Activated naive CD8-positive, alpha-beta T cell treated with anti-CD3 and anti-CD28 coated beads, Interleukin-2, amount 50 U/mL, for 16 hours (primary cell): ENCODE measurements at places on chromosomes 16 and 17.

GRCh38 chr16:25951999-25952398, 260.2 kb downstream of the HS3ST4 start:
- DNase-seq: no peak

DNA sequence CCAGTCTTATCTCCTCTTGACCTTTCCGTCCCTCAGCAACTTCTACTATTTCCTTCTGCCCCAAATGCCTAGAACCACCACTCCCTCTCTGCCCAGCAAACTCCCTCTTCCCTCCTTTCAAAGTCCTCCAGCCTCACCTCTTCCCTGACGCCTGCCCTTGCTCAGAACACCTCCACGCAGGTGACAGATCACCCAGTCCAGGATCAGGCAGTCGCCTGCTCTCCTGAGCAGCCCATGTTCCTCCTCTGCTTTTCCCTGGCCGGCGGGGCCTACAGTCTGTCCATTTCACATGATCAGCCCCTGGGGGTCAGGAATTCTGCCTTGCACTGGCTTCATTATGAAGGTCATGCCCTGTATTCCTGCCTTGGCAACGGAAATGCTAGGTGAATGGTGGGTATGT, 422 bp downstream of the CD300LF start:
- DNase-seq: no peak

DNA sequence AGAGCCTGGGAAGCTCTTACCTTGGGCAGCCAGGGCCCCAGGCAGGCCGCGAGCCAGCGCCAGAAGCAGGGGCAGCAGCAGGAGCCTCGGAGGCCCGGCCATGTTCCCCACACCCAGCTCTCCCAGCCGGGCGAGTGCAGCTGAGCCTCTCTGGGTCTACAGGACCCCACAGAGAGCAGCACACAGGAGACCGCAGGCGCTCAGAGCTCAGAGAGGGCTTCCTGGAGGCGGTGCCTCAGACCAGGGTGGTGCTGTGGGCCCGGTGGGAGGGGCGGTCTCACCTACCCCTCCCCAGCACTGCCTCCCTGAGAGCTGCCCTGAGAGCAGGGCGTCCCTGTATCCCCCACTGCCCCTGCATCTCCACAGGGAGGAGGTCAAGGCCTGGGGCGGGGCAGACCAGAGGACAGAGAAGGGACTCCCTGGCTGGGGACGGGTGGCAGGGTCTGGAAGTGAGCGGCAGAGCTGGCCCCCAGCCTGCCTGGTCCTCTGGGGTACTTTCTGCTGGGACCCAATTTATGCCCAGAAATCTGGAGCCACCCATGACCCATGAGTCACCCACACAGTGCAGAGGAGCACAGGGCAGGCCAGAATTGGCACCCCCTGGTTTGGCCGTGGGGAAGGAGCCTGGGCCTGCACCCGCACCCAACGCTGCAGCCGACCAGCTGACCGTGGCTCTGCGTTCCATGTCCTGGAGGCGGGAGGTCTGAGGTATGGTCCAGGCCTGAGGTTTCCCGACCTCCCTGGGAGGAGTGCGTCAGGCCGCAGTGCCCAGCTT, at the start of gene CD7:
CD7 (minus strand) TSS at position 215 of the 775 bp plus-strand sequence; CDS start at position 102, 113 bp downstream.
- peak; percentile 55 for DNase-seq

GRCh38 chr16:54048586-54049495, 237.7 kb downstream of the IRX3 start:
- DNase-seq: no peak

DNA sequence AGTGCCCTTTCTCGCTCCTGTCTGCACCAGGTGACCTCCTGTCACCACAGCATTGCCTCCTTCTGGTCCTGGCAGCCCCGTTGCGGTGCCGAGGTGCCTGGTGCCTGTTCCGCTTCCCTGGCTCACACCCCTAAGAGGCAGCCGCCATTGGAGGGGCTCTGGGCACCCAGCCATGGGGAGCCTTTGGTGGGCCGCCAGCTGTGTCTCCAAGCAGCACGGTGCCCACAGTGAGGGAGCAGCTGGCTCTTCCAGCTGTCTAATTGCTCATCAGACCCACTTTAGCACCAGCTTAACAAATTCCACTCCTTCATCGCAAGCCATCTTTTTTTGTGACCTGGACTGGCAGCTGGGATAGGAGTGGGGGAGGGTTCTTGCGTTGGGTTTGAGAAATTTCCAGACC, 276.1 kb downstream of the SNX29 start:
- no peak for DNase-seq

DNA sequence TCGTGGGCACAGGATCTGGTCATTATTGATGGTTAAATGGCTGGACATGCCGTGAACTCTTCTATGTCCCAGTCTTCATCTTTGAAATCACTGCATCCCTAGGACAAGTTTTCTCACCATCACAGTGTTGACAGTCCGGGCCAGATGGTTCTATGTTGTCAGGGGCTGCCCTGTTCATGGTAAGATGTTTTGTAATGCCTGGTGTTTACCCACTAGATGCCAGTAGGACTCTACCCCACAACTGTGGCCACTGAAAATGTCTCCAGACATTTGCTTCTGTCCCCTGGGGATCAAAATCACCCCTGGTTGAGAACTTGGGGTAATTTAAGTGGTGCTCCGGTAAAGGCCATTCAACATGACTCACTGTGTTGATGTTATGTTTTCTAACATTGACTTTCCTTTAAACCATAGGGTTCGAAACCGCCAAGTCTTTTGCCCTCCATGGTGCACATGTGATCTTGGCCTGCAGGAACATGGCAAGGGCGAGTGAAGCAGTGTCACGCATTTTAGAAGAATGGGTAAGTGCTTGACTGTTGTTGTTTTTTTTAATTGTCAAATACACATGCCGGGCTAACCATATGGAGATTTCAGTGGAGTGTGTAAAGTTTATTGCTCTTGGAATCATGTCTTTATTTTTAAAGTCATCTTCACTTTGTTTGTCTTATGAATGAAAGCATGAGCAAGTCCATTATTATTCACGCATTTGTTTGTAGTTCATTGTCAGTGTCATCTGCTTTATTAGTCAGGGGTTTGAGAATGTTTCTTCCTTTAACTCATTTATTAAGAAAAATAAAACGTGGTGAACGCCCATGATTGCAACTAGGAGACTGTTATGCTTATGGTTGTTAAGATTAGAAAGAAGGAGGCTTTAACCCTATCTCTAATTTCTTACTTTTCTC, 64.6 kb downstream of the WWOX start:
- DNase-seq: no peak

- no peak for DNase-seq
Observed at GRCh38 chr17:2335726-2336214, 487 bp downstream of the TSR1 start.

DNA sequence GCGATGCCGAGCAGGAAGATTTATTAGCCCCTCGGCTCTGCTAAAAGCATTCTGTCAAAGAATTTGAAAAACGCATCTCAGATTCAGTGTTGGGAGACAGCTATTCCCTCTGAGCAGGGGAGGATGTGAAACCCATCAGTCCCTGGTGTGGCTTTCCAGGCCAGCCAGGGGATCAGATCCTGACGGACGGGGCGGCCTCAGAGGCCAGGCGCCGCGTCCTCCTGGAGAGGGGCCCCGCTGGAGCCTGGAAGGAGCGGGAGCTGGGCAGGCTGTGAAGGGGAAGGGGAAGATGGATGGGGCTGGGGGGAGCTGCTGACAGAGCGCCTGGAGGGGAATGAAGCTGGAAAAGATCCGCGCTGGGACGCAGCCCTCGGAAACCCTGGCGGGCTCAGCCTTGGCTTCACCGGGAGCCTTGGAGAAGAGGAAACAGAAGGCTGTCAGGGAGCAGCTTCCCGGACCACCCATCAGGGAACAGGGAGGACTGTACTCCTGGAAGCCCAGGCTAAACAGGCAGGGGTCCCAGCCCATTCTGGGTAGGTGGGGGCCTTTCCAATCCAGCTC, 358.0 kb downstream of the C16orf95 start:
- DNase-seq: no peak

- no peak for DNase-seq
Observed at GRCh38 chr16:69187446-69188235, 677 bp downstream of the SNTB2 start.

DNA sequence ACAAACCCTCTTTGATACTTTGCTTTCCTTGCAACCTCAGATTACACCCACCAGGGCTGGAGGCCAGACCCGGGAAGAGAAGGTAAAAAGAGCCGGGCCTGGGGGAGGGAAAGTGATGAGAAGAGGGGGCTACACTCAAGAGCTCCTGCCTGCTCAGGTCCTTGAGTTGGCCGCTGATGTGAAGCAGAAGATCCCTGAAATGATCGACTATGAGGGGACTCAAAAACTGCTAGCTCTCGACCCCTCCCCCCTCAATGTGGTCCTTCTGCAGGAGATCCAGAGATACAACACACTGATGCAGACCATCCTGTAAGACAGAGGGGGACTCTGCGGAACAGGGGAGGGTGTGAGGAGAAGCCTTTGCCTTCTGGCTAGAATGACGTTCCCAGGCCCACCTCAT, 2.8 kb upstream of the KDM6B start:
- DNase-seq: no peak

DNA sequence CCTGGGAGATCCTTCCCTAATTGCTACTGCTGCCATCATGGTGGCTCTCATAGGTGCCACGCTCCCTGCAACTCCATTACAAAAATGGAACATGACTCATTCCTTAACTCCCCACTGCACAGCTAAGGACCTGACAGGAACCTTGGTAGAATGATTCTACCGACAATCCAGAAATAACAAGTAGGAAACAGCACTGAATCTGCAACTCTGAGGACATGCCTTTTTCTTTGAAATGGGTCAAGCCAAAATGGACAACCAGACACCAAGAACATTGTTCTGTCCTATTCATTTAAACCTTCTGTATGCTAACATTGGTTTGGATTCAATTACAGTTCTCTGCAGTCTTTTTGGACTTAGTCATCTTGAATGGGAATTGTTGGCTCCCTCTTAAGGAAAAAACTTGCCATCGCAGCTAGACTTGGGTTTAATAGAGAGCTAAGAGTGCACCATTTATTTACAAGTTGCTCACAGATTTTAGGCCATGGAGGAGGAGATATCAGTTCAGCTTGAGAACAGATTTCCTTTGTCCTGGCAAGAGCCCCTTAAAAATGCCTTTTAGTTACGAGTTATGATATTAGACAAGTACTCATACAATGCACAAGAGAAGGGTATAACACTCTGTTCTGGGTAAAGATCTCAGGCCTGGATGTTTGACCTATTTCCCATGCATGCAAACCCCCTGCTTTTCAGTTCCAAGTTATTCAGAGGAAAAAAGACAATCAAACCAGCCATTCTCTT, 20.9 kb upstream of the NSRP1 start:
- no peak for DNase-seq

GRCh38 chr17:2047590-2047989, 5.8 kb downstream of the OVCA2 start:
- DNase-seq: no peak

- DNase-seq: no peak
Observed at GRCh38 chr17:29396066-29396465, 5.9 kb downstream of the TAOK1 start.

DNA sequence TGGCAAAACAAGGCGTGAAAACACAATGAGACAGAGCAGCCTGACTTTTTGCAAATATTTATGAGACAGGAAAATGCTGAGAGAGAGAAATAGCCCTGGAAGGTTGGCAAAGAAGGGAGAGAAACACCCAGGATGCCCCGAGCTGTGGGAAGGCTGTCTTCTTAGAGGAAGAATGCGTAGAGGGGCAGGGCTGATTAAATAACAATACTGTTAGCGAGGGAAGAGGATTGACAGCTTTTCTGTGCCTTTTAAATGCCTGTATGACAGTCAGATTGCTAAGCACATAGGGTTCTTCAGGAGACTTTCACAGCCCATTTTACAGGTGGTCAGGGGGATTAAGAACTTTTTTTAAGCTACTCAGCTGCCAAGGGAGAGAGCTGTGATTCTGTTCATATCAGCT, 219.2 kb downstream of the SHISA9 start:
- DNase-seq: no peak

- no peak for DNase-seq
Observed at GRCh38 chr17:7854078-7854777, 638 bp upstream of the TMEM88 start.

DNA sequence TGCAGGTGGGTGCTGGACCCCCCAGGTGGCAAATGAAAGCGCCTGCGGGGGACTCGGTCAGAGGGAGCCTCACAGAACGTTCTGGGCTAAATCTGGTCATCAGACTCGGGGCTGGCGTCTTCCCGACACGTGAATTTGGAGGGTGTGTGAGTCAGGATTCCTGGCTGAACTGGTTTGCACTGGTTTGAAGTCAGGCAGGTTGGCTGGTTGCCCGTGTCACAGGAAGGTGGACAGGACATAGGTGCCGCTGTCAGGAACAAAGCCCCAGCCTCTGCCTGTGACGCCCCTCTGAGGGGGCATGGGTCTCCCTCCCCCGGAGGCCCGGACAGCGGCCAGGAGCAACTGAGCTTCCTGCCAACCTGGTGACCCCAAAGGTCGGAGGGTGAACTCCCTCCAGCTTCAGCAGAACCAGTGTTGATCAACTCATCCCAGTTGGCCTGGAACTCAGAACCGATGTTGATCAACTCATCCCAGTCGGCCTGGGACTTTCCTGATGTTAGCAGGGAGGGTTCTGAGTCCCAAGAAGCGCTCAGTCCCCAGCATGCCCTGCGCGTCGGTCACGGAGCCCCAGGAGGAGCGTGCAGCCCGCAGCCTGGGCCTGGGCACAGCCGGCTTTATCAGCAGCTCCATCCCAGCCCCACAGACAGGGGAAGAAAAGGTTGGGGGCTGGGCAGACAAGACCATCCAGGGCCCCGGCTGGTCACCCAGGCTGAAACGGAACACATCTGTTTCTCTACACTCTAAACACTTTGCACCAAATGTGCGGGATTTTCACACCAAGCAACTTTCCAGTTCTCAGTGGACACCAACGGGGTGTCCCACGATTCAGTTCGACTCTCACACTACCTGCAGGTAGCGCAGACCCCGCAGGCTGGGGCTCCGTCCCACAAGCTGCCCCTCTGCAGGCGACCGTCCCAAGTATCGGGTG, 14.4 kb upstream of the METRNL start:
- DNase-seq: no peak

DNA sequence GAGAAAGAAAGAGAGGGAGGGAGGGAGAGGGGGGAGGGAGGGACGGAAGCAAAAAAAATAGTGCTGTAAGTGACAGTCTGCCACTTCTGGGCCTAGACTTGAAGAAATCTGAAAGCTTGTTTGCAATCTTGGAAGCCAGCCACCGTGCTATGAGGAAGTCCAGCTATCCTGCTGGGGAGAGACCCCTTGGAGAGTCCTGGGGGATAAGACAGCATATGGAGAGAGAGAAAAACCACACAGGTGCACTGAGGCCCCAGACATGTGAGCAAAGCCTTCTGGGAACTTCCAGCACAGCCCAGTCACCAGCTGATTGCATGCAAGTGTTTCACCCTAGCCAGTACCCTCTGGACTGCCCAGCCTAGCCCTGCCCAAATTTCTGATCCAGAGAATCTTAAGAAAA, 12.6 kb upstream of the ALOX12B start:
- DNase-seq: no peak

GRCh38 chr16:85234310-85235204, 122.3 kb upstream of the CIBAR2 start:
- DNase-seq: no peak

DNA sequence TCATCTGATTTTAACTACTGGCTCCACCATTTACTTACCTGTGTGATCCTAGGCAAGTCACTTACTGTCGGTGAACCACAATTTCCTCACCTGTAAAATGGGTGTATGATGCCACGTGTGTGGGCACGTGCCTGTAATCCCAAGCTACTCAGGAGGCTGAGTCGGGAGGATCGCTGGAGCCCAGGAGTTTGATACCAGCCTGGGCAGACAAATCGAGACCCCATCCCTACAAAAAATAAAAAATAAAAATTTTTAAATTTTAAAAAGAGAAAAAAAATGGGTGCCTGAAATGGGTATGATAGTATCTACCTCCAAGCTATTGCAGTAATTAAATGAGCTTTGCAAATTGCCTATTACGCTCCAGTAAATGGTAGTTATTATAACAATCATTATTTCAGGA, 225.3 kb downstream of the CCDC182 start:
- DNase-seq: no peak

- DNase-seq: no peak
Observed at GRCh38 chr17:795276-795675, 13.1 kb downstream of the MRM3 start.
